ENCODE measurements at places on chromosomes 2 and 18.
A peak's percentile ranks its signal among the peaks of the same experiment; 100 is the strongest.

DNA sequence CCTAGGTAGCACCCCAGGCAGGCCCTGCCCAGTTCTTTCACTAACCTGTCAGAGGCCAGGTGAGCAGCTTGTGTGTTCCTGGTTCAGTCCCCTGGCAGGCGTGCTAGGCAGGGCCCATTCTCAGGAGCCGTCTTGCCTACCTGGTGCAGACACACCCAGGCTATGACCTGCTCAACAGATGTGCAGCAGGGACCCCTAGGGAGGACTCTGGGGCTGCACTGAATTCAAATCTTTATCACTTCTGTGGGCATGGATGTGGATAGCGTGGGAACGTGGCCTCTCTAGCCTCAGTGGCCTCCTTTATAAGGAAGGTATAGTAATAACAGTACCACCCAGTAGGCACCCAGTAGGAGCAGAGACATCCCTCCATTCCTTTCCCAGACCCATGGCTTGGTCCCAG lies 48.4 kb downstream of the PLEKHB2 start:
- no peaks in the 10 kb centered on the region for H3K4me1 ChIP-seq
- H3K4me3 ChIP-seq: no peak overlapping the region
- H3K27me3 ChIP-seq: no peaks in the 10 kb centered on the region

DNA sequence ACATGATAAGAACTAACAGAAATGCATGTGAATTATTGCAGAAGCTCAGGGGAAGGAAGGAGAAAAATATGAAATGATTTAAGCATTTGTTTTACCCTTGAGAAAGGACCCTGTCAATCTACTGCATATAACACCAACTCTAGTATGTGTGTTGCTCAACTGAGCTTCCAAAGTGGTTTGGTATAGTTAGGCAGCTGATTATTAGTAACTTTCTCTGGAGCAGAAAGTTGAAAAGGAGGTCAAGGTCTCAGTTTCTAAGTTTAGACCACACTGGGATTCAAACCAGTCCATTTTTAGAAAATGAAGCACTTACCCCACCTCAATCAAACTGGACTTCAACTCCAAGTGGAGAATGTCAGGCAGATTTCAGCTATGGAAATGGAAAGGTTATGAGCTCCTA lies 123.3 kb upstream of the CDC42EP3 start:
- peak overlapping the region; percentile 15 for H3K27ac ChIP-seq
- DNase-seq: no peak
- H3K4me1 ChIP-seq: no peaks in the 10 kb centered on the region
- H3K36me3 ChIP-seq: no peaks in the 10 kb centered on the region
- H3K4me3 ChIP-seq: no peak overlapping the region

- H3K36me3 ChIP-seq: peaks cover 96% of the 10 kb centered on the region
- H3K4me3 ChIP-seq: no peak overlapping the region
- no peak for DNase-seq
- H3K4me1 ChIP-seq: no peaks in the 10 kb centered on the region
Observed at GRCh38 chr2:99325384-99325783, 10.7 kb downstream of the TXNDC9 start.

- DNase-seq: no peak
- H3K36me3 ChIP-seq: no peaks in the 10 kb centered on the region
- H3K4me1 ChIP-seq: no peaks in the 10 kb centered on the region
Observed at GRCh38 chr2:161710131-161710915, 86.1 kb downstream of the SLC4A10 start.

DNA sequence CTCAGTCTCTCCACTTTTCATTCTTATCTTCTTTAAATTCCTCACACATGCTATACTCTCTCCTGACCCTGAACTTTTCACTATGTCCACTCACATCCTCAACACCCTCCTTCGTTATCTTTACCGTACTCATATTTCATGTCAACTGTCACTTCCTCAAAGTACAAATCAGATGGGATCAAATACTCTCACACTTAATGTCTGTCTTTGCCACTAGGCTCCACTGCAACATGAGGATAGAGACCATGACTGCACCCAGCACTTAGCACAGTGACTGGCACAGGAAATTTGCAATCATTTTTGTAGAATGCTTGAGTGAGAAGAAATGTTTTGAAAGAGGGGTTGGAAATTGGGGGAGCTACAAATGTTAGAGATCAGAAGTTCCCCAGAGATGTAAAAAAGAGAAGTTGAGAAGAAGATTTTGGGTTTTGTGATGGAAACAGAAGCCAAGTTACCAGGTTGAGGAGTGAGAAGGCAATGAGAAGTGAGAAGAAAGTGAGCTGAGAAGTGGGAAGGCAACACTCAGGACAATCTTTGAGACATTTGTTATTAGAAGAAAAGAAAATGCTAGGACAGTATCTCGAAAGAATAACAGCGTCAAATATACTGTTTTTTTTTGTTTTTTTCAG lies 87.0 kb downstream of the CCDC141 start:
- H3K4me3 ChIP-seq: no peak overlapping the region
- DNase-seq: no peak
- no peaks in the 10 kb centered on the region for H3K4me1 ChIP-seq

- H3K27ac ChIP-seq: no peak overlapping the region
- H3K36me3 ChIP-seq: no peaks in the 10 kb centered on the region
- no peak for DNase-seq
- no peaks in the 10 kb centered on the region for H3K27me3 ChIP-seq
- H3K4me1 ChIP-seq: no peaks in the 10 kb centered on the region
Observed at GRCh38 chr2:234308073-234308812, 188.6 kb downstream of the ARL4C start.

GRCh38 chr18:6106091-6106685 lies 210.9 kb upstream of the TMEM200C start:
- peaks cover 7% of the 10 kb centered on the region for H3K4me1 ChIP-seq
- no peak for DNase-seq
- H3K27ac ChIP-seq: no peak overlapping the region
- no peaks in the 10 kb centered on the region for H3K36me3 ChIP-seq
- H3K4me3 ChIP-seq: no peak overlapping the region
- no peaks in the 10 kb centered on the region for H3K27me3 ChIP-seq

DNA sequence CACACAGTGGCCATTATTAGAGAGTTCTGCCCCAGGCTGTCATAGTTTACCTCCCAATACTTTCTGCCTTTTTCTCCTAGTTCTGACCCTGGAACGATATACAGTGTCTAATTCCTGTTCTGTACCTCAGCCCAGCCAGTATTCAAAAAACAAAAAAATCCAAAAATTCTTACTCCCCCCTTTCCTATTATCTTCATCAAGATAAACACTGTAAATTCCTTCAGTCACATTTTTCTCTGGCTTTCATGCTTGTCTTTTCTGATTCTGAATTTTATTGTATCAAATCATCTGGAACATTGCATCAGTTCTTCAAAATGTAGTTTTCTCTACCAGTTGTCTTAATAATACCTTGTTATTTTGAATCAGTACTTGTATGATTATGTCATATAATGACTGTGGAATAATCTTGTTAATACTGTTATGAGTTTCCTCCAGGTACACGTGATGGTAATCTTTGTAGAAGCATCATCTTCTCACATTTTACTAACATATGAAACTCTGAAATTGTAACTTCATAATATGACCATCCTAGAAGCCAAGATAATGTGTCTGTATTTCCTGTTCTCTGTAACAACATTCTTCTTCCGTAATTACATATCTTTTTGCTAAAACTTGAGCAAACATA lies 79.0 kb upstream of the NOSTRIN start:
- no peaks in the 10 kb centered on the region for H3K36me3 ChIP-seq
- H3K27me3 ChIP-seq: no peaks in the 10 kb centered on the region
- no peak overlapping the region for H3K4me3 ChIP-seq
- no peak for DNase-seq
- H3K4me1 ChIP-seq: no peaks in the 10 kb centered on the region
- no peak overlapping the region for H3K27ac ChIP-seq

DNA sequence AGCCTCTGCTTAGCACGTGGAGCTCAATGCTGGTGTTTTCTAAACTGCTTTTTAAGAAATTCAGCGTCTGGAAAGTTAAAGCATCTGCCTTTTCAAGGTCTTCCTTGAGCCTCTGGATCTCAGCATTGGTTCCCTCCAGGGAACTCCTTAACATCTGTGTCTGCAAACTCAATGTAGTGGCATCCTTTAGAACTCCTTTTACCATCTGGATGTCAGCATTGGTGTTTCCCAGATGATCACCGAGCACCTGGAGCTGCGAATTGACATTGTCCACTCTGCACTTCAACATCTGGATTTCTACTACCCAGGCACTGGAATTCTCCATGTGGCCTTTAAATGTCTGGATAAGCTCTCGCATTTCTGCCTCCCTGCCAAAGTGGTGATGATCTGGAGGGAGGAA lies 3.7 kb downstream of the CLEC4F start:
- H3K36me3 ChIP-seq: no peaks in the 10 kb centered on the region
- no peaks in the 10 kb centered on the region for H3K4me1 ChIP-seq
- no peak overlapping the region for H3K4me3 ChIP-seq
- H3K27me3 ChIP-seq: no peaks in the 10 kb centered on the region
- H3K27ac ChIP-seq: no peak overlapping the region
- no peak for DNase-seq

GRCh38 chr2:101040761-101041160 lies 38.7 kb downstream of the RPL31 start:
- H3K36me3 ChIP-seq: peaks cover 10% of the 10 kb centered on the region
- no peak for DNase-seq
- no peaks in the 10 kb centered on the region for H3K27me3 ChIP-seq
- H3K4me1 ChIP-seq: no peaks in the 10 kb centered on the region
- H3K4me3 ChIP-seq: no peak overlapping the region

- DNase-seq: no peak
- H3K27me3 ChIP-seq: no peaks in the 10 kb centered on the region
- H3K4me1 ChIP-seq: no peaks in the 10 kb centered on the region
- H3K27ac ChIP-seq: no peak overlapping the region
- H3K36me3 ChIP-seq: no peaks in the 10 kb centered on the region
- H3K4me3 ChIP-seq: no peak overlapping the region
Observed at GRCh38 chr18:56286775-56287325, 351.5 kb downstream of the TXNL1 start.

DNA sequence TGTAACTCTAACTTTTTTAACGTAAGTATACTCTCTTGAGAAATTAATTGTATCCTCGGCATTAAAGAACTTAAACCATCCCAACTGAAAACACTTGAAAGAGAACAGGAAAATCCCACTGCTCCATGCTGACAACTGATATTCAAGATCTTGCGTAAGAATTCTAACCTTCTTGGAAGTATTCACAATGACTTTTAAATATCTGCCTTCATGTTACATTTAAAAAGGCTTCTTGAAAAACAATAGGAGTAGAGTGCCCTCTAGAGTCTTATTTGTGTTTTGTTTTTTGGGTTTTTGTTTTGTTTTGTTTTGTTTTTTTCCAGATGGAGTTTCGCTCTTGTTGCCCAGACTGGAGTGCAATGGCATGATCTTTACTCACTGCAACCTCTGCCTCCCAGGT lies 65.4 kb upstream of the DNAJC10 start:
- H3K27ac ChIP-seq: no peak overlapping the region
- H3K36me3 ChIP-seq: no peaks in the 10 kb centered on the region
- no peaks in the 10 kb centered on the region for H3K27me3 ChIP-seq

DNA sequence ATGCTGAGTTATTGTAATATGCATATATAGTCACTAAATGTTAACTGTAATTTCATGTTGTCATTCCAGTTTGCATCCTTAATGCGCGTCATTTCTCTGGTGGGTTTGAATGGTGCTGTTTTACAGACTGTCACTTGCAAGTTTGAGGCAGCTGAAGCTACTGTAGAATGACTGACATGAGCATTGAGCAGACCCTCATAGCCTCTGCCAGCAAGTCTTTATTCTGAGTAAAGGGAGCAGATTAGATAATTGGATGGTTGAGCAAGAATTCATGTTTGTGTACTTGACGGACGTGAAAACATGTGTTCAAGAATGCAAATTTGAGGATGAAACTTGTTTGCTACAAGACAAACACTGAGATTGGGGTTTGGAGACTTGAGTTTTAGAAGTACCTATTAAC lies 854.8 kb upstream of the KLHL29 start:
- DNase-seq: no peak
- H3K4me3 ChIP-seq: no peak overlapping the region
- no peak overlapping the region for H3K27ac ChIP-seq
- H3K36me3 ChIP-seq: no peaks in the 10 kb centered on the region

DNA sequence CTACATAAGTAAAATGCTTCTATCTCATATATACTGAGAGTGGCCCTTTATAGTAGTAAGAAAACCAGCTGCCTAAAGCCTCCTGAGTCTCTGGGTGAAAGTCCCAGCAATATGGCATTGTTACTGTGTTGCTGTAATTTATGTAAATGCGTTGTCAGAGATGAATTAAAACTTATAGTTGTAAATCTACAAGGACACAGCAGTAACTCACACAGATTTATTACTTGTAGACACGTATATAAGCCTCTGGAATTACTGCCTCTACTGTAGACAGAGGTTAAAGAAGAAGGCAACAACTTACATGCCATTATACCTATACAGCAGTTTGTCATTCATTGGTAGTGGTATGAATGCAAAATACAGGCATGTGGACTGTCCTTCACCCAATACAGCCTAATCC lies 169.1 kb upstream of the BOD1L2 start:
- H3K27ac ChIP-seq: no peak overlapping the region
- H3K36me3 ChIP-seq: no peaks in the 10 kb centered on the region
- no peaks in the 10 kb centered on the region for H3K27me3 ChIP-seq
- H3K4me1 ChIP-seq: peaks cover under 1% of the 10 kb centered on the region
- no peak overlapping the region for H3K4me3 ChIP-seq
- no peak for DNase-seq

DNA sequence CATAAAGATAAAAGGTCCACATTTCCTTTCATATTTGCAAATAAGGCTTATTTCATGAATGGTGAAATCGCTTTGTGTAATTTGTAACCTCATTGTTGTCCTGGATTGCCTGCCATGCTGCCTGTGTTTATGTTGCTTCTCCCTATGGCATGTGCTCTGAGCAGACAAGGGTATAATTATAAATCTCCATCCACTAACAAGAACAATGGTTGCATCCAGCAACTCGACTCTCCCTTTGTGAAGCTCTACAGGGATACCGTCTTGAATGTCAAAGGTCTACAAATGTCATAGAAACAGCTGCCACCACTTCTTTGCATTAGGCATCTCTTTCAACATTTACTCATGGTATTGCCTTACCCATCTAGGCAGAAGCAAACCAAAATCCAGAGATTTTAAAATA lies 209.6 kb downstream of the SLC8A1 start:
- no peak for DNase-seq
- peak overlapping the region; percentile 64 for H3K27ac ChIP-seq
- H3K4me3 ChIP-seq: no peak overlapping the region
- H3K36me3 ChIP-seq: no peaks in the 10 kb centered on the region
- H3K4me1 ChIP-seq: peaks cover 65% of the 10 kb centered on the region
- no peaks in the 10 kb centered on the region for H3K27me3 ChIP-seq
